Glutamatergic neuron (in vitro differentiated cells): ENCODE measurements at places on chromosomes 3 and 15. TPM values are rescaled to one million over a fixed set of nuclear protein-coding genes. Genes with fewer than 3 reads are reported as not detected.

Gene KBTBD12
- not detected for total RNA-seq

Gene C2CD4A
- 0.20 TPM for total RNA-seq

Gene TEX9
- 6.1 TPM for total RNA-seq

Gene SLC12A1
- total RNA-seq, result not detected

Gene SLC51B
- not detected for total RNA-seq

Gene GPR87
- total RNA-seq, result not detected

Gene LMAN1L
- total RNA-seq, result not detected

Gene SPSB4
- 98.4 TPM for total RNA-seq
